ENCODE measurements at places on chromosomes 7 and 10. TPM values are rescaled to one million over a fixed set of nuclear protein-coding genes. Genes with fewer than 3 reads are reported as not detected.

The AOC1 gene
- total RNA-seq, result 606 TPM

The FAM241B gene
- total RNA-seq, result 3.5 TPM

The MBL2 gene
- not detected for total RNA-seq

The IL6 gene
- total RNA-seq, result 0.53 TPM

The RBP4 gene
- total RNA-seq, result 6.6 TPM

The LRRD1 gene
- not detected for total RNA-seq

The CPED1 gene
- 8.8 TPM for total RNA-seq

The CFAP43 gene
- total RNA-seq, result 0.58 TPM

The ERV3-1 gene
- 9.0 TPM for total RNA-seq

The ADAMTS14 gene
- 2.1 TPM for total RNA-seq

The TUBB8 gene
- total RNA-seq, result not detected

The PFKFB3 gene
- 19.3 TPM for total RNA-seq

The GIMAP1 gene
- 3.6 TPM for total RNA-seq

The SORCS1 gene
- 0.93 TPM for total RNA-seq

The WIPF3 gene
- 2.2 TPM for total RNA-seq

The ZMIZ2 gene
- 80.4 TPM for total RNA-seq

The BCL7B gene
- 62.0 TPM for total RNA-seq

The PKD2L1 gene
- total RNA-seq, result 0.22 TPM

The UCMA gene
- not detected for total RNA-seq

The RSPH10B2 gene
- 0.32 TPM for total RNA-seq

The CDK14 gene
- total RNA-seq, result 5.4 TPM

The GRM3 gene
- not detected for total RNA-seq

The TIMM23 gene
- total RNA-seq, result 39.5 TPM

The GATAD1 gene
- total RNA-seq, result 40.5 TPM

The MAT1A gene
- total RNA-seq, result not detected

The MYL10 gene
- total RNA-seq, result not detected

The EVX1 gene
- 2.7 TPM for total RNA-seq

The LYZL2 gene
- total RNA-seq, result not detected

The PRF1 gene
- 3.0 TPM for total RNA-seq

The PIP gene
- total RNA-seq, result not detected

The GNGT1 gene
- total RNA-seq, result not detected

The CYP2C18 gene
- 6.5 TPM for total RNA-seq

The PRSS37 gene
- total RNA-seq, result not detected

The PPP1R3C gene
- total RNA-seq, result 4.7 TPM

The SHH gene
- total RNA-seq, result 6.6 TPM

The FBH1 gene
- total RNA-seq, result 100 TPM
